T-helper 9 cell (primary cell): ENCODE measurements at places on chromosomes 12 and 14.

- no peak for DNase-seq
Measured at GRCh38 chr12:9667403-9668160, 1.9 kb upstream of the CLEC2D start.

GRCh38 chr14:63266106-63266505 lies 52.6 kb downstream of the GPHB5 start:
- DNase-seq = no peak

DNA sequence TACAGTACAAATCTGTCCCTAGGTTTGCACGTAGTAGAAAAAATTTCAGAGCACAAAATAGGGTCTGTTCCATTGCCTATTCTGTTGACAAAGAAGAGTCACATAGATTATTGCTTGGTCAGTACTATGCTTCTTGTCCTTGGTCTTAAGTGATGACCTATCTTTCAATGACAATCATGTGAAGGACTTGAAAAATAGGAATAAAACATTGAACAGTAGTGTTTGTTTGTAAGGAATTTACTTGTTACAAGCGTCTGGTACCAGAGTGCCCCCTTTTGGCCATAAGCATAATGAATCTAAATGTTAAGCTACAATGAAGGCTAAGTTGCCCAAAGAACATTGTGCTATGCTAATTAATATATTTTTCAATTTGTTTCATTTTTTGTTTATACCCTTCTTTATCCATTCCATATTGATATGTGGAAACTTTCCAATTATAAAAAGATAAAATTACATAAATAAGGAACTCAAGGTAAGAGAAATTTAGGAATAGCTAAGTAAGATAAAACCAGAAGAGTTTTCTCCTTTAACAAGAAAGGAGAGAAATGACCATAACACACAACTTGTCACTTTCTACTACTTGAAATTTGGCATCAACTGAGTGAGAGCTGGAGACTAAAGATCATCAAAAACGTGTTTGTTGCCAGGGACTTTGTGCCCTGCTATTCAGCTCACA lies 204.7 kb downstream of the EPS8 start:
- DNase-seq = no peak

DNA sequence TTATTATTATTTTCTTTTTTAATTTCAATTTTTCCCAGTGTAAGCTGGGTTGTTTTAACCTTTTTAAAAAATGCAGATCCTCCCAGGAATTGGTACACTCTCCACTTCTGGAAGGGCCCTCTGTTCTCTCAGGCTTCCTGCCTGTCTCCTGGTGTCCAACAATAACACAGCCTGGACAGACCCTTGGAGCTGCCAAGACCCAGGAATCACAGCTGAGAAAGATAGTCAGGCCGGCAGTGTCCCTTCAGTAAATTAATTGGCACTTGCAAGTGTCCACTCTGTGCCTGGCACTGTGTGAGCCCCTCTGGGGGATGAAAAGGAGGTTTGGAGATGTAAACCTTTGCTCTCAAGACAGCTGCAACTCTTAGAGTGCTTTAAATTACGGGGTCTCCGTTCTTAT lies 113.3 kb downstream of the SMOC1 start:
- no peak for DNase-seq

DNA sequence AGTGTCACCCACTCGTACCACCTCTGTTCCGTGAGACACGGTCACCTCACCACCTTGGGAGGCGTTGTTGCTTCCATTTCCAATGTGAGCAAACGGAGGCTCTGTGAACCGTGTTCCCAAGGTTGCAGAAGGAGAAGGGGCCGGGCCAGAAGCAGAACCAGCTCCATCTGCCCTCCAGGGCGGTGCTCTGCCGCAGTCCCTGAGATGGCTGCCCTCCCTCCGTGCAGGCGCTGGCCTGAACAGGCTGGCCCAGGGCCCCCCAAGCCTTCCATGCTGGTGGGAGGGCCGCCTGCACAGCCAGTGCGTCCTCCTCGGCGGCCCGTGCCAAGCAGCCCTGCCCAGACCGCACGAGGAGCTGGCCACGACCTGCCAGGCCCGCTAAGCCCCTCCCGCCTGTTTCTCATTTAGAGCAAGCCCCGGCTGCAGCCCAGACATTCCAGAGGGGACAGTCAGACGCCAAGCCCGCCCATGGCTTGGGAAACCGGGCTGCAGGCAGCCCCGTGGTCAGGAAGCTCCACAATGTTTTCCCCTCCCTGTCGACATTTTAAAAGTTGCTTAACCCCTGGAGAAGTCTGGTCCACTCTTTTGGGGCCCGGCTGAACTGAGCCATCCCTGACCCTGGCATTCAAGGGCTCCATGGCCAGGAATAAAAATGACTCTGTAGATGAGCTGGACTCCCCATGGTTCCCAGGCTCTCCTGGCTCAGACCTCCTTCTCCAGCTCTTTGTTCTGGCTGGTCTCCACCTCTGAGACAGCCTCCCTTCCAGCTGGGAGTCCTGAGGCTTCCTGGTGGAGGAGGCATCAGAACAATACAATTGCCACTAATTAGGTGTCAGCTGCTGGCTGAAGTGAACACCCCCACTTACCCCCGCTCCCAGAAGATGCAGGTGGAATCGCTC lies 236.0 kb downstream of the BCL11B start:
- no peak for DNase-seq
